ENCODE measurements at places on chromosomes 5 and 9.
A peak's percentile ranks its signal among the peaks of the same experiment; 100 is the strongest.

- no peak for DNase-seq
These were observed 246.4 kb downstream of the ACTL7B start for GRCh38 chr9:108609227-108609896.

DNA sequence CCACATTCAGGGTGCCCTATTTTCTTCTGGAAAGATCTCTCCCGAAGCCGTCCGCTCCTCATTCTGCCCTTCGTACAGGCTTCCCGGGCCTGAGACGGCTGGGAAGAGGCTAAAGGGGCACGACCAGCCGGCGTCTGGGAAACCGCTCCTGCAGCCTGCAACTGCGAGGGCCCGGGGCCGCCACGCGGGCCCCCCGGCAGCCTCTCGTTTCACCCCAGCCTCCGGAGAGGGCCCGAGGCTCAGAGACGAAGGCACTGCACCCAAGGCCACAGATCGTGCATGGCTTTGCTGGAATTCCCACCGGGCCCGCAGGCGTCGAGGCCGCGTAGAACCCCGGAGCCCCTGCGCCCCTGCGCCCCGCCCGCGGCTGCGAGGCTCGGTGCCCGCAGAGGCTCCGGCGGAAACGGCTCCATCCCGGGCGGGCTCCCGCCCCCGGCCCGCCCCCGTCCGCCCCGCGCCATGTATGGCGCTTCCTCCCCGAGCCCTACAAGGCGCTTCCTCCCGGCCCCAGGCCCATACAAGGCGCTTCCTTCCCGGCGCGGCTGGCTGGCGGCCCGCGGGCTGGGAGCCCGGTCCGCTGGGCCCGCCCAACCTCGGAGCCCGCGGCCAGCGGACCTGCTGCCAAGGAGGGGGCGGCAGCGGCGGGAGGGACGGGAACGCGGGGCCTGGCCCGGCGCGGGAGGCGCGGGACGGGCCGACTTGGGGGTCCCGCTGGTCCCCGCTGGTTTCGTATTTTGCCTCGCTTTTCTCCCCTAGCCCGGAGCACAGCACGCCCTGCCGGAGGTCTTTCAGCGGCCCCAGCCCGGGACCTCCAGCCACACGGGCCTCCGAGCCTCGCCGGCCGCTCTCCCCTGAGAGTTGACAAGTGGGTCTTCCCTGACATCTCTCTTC lies 26.6 kb downstream of the EGR1 start:
- DNase-seq, result peak; percentile 90

DNA sequence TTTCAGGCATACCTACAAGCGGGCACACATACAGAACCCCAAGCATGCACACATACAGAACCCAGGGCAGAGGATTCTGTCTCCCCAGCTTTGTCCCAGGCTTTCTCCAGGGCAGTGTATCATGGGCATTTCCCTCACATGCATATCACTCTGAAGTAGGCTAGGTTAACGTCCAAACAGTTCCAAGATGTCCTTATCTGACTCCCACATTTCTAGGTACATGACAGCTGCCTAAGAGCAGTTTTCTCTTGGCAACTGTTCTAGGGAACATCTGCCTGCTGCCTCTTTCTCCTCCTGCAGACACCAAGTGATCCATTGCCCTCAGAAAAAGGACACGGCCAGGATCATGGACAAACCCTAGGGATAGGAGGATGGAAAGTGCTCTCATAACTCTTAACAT lies 84.9 kb upstream of the NR3C1 start:
- DNase-seq, result no peak

GRCh38 chr5:178427576-178428197 lies 162.5 kb downstream of the COL23A1 start:
- DNase-seq, result no peak

DNA sequence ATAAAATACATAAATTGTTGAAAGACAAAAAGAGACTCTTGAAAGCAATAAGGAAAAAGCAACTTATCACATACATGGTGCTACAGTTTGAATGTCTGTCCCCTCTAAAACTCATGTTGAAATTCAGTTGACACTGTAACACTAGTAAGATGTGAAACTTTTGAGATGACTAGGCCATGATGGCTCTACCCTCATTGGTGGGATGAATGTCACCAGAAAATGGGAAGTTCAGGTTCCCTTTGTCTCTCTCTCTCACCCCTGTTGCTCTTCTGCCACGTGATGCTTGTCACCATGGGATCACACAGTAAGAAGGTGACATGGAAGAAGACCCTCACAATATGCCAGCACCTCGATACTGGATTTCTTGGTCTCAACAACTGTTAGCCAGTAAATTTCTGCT lies 50.3 kb upstream of the SPTLC1 start:
- DNase-seq, result no peak

GRCh38 chr9:111965566-111966019 lies 69.0 kb downstream of the UGCG start:
- no peak for DNase-seq

DNA sequence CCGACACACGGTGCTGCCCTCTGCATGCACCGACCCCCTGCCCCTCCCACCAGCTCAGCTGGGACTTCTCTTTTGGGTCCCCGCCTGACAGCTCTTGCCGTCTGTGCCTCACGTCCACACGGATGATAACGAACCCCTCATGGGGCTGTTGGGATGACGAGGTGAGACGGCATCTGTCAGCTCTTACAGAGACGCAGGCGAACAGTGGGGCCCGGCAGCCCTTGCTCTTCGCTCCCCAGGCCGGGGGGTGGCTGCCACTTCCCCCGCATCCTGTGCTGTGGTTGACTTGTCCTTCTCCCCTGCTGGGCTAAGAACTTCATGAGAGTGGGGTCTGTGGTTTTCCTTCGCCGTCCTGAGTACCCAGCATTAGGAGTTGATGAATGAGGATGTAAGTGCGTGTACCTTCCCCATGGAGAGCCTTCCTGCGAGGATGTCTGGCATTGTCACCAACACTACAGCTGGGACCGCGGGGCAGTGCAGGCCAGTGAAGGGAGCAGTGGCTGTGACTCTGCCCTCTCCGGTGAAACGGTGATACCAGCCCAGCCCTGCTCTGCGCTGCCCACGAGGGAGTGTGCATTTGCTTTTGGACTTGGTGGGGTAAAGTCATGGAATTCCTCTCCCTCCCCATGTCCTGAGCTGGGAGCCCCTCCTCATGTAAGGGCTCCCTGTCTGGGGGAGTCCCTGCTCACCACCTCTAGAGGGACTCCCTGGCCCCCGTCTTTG lies 23.2 kb downstream of the HK3 start:
- no peak for DNase-seq

DNA sequence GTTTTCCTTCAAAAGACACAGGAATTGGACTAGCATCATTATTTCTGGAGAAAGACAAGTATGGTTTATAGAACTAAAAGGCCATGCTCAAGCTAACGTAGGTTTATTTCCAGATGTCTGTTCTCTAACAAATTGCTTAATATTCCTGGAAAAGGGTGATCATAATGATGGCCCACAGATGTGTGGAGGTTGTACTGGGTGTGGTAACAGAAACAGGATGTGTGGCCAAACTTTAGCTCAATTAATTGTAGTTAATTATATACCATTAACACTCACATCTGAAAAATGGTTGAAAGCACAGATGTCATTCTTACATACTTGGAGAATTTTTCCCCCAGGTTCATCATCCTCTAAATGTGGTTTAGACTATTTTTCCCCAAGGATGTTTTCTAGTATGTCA lies 292.7 kb upstream of the RASA1 start:
- no peak for DNase-seq

- DNase-seq, result no peak
These were observed 6.3 kb downstream of the TTC16 start for GRCh38 chr9:127722055-127722745.

DNA sequence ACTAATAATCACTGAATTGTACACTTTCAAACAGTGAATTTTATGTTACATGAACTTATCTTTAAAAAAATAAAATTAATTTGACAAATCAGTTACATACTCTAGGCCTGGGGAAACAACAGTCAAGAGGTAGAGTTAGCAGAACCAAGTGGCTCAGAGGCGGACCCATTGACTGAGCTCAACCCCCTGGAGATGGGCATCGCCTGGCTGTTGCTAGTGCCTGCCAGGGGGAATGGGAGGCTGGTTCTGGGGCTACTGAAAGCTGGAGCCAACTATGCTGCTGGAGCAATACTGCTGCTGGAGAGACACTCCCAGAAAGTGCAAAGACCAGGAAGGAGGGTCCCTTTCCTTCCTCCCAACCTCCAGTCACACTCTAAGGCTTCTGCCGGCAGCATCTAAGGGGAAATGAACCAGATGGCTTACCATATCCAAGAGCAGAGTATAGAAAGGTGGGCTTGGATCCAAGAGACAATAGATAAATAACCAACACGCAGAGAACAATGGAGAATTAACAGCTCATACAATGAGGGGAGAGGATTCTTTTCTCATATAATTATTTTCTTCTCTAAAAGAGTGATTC lies 40.3 kb upstream of the ANKRD55 start:
- no peak for DNase-seq
